ENCODE measurements at places on chromosomes 1 and 21.
A peak's percentile ranks its signal among the peaks of the same experiment; 100 is the strongest.

GRCh38 chr1:58783993-58784757 lies at the start of gene JUN:
Gene JUN (minus strand): TSS chr1:58784047. CDS start chr1:58783070, 977 bp downstream.
- peak; percentile 96 for DNase-seq

DNA sequence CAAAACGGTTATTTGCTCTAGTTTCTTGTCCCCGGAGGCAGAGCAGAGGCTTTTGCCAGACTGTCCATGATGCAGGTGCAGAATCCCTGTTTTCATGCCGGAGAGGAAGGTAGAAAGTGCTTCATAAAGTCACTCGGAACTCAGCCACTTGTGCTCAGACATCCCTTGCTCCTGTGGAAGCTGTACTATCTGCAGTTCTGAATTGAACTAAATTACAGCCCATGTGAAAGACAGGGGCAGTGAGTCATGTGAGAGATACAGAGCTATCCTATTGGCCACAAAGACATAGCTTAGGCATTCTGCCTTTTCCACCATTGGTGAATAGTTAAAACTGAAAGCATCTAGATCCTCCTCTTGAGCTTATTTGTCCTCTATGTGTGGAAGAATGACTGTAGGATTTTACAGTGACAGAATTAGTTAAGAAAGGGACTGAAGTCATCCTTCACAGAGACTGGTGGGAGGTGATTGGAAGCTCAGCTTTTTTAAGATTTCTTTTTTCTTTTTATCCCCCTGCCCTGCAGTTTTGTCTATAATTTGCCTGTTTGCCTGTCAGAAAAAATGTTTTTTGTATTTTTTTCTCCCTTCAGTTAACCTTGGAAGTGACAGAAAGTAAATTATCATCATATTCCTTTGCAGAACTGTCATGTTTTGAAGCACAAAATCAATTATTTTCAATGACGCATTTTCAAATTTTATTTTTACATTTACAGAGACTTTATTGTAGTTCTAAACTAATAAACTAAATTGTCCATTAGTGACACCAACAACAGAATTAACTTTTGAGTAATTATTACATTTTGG lies 298.6 kb downstream of the PTPRC start:
- peak; percentile 72 for DNase-seq

DNA sequence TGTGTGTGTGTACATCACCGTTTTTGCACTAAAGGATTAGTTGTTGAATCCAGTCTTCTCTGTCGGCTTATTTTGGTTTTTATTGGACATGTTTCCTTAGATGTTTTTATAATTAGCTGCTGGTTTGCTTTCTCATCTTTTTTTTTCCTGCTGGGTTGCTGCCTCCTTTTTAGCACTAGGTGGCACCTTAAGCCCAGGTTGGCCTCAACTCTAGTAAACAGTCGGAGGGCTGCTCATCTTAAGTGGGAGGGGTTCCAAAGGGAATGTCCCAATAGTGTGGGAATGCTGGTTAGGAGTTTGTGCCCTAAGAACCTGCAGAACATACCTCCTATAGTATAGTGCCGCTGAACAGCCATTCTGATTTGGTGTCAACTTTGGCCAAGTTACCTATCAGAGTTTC lies 570.1 kb upstream of the CXADR start:
- DNase-seq: no peak

- DNase-seq: no peak
Observed at GRCh38 chr1:6275826-6276782, 15.2 kb upstream of the GPR153 start.

GRCh38 chr1:64516301-64516700 lies 46.4 kb downstream of the CACHD1 start:
- no peak for DNase-seq

- no peak for DNase-seq
Observed at GRCh38 chr1:205077158-205077933, 6.9 kb downstream of the TMEM81 start.

GRCh38 chr1:8875216-8875861 lies 3.1 kb downstream of the ENO1 start:
- no peak for DNase-seq

- DNase-seq: no peak
Observed at GRCh38 chr1:161787355-161787754, 21.2 kb downstream of the ATF6 start.

DNA sequence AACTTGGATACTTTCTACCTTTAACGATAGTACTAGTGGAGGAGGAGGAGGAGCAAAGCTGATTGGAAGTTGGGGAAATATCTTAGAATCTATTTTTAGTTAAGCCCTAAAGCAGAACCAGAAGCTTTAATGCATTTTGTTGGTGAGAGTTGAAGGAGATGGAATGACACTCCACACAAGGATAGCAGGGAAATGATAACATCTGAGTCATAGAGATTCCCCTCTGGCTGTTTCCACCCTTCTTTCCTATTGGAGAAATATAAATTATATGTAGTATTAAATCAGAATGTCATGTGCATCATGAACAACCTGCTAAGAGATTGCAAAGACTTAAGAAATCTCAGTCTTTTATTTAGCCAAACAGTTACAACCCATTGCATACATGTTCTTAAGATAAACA lies 1357.7 kb downstream of the NCAM2 start:
- no peak for DNase-seq

- no peak for DNase-seq
Observed at GRCh38 chr1:4161366-4162006, 261.4 kb upstream of the C1orf174 start.

GRCh38 chr1:1397839-1398523 lies 1.2 kb downstream of the CCNL2 start:
- DNase-seq: no peak

GRCh38 chr1:209095627-209096595 lies 487.6 kb upstream of the CAMK1G start:
- peak; percentile 40 for DNase-seq

DNA sequence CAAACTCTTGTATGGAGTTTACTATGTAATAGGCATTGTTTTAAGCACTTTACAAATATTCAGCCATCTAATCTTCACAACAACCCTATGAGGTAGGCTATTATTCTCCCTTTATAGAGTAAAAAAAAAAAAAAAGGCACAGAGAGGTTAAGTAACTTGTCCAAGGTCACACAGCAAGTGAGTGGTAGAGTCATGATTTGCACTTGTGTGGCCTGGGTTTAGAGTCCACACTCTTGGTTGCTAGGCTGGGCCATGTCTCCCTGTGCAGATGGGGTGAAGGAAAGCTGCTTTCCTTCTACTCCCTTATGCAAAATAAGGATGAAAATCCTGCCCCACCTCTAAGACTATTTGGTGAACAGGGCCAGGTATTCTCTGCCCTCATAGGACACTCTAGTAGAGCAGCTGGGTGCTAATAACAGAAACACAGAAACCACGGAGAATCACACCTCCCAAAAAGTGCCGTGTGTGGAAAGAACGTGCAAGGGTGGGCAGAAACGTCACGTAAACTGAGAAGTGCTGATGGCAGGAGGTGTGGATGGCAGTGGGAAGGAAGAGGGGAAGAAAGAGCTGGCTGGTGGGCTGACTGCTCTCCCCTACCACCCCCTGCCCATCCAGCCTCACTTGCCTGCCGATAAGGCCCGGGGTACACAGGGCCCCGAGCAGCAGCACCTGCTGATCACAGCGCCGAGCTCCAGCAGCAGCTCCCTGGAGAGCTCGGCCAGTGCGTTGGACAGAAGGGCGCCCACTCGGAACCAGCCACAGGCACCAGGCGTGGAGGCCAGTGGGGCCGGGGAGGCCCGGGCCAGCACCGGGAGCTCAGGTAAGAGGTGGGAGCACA lies 28.3 kb upstream of the VPS13D start:
- DNase-seq: no peak
